ENCODE measurements at places on chromosomes 16 and 17.
A peak's percentile ranks its signal among the peaks of the same experiment; 100 is the strongest.

GRCh38 chr17:68446626-68447041, 10.7 kb downstream of the WIPI1 start:
- no peak for DNase-seq

GRCh38 chr16:72722552-72722951, 325.4 kb downstream of the ZFHX3 start:
- no peak for DNase-seq

DNA sequence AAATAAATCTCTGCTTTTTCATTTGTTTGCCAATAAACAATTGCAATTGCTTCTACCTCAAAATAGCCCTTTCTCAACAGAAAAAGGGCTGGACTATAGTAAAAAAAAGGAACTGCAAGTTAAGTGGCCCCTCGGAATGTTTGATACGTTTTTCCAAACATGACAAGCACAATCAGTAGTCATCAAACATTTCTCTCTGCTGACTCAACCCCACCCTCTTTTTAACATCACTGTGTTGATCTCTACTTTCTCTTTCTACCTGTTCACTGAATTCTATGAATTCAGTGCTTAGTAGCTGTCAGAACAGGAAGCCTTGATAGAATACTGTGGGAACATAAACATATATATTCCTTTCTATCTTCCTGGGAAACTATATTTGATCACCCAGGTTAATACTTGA, 116.5 kb upstream of the AXIN2 start:
- no peak for DNase-seq

DNA sequence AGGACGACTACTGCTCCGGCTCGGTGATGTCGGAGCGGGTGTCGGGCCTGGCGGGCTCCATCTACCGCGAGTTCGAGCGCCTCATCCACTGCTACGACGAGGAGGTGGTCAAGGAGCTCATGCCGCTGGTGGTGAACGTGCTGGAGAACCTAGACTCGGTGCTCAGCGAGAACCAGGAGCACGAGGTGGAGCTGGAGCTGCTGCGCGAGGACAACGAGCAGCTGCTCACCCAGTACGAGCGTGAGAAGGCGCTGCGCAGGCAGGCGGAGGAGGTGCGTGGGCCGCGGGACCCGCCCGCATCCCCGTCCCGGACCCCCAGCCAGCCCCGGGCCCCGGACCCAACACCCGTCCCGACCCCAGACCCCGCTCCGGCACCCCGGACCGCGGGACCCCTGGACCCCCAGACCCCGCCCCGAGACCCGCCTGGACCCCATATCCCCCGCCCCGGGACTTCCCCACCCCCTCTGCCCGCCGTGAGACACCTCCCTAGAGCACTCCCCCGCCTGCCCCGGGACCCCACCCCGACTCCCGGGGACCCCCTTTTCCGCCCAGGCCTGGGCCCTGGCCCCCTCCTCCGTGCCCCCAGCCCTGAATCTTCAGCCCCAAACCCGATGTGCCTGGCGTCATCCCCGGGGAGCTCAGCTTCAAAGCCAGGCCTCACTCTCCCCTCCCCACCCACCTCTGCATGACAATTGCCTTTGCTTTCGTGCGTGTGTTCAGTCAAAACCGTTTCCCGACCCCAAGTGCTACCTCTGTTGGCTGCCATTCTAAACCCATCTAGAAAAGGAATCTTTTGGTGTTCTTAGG, 594 bp downstream of the MAPK8IP3 start:
- peak; percentile 22 for DNase-seq

DNA sequence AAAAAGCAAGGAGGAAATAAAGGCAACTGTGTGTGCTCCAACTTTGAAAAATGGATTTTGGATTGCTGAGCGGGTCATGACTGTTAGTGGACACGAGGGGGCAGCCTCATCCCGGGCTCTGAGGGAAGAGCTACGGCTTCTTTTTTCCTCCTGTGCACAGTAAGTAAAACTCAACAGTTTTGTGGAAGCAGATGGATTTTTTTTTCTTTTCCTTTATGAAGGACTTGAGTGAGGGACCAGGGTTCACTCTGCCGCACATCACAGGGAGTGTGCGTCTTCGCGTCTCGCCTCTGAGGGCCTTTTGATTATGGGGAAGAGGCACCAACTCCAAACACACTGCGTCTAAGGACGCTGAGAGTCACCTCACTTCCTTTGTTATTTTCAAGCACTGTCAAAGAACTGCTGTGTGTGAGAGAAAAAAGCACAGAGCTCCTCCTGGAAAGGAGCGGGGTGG, 80.3 kb upstream of the GOT2 start:
- peak; percentile 5 for DNase-seq

DNA sequence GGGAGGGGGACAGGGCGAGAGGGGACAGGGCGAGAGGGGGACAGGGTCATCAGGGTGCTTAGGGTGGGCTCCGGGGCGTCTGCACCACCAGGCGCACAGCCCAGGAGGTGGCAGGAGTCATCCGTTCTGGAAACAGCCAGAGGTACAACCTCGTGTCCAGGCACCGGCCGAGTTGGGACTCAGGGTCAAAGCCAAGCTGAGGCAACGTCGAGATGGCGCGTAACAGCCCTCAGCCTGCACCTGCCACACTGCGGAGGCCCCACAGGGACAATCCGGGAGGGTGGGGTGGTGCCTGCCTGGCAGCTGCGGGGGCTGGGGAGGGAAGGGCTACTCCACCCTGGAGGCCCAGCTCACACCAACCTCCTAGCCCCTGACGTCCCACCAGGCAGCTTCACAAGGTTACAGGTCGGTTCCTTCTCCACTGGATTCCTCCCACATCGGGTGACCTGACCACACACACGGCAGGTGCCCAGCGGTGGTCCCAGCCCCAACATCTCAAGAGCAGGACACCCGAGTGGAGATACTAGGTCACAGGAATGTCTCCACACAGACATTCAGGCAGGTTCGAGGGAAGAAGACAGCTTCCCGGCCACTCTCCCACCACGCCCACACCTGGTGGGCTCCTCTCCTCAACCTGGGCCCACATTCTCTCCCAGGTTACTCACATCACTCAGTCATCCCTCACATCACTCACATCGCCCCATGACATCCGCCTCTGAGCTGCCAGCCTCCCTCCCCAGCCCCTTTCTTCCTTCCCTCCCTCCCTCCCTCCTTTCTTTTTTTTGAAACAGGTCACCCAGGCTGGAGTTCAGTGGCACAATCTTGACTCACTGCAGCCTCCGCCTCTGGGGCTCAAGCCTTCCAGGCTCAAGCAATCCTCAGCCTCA, 47.3 kb downstream of the RPH3AL start:
- DNase-seq = no peak

GRCh38 chr17:61803796-61804195, 59.5 kb downstream of the BRIP1 start:
- DNase-seq = no peak

GRCh38 chr17:56172517-56172982, 19.3 kb downstream of the ANKFN1 start:
- DNase-seq = no peak

- DNase-seq = no peak
Measured at GRCh38 chr17:81037026-81037797, 2.3 kb downstream of the BAIAP2 start.

GRCh38 chr16:24681793-24682192, 47.7 kb upstream of the TNRC6A start:
- no peak for DNase-seq

GRCh38 chr16:15988268-15989013, 39.0 kb downstream of the ABCC1 start:
- no peak for DNase-seq

DNA sequence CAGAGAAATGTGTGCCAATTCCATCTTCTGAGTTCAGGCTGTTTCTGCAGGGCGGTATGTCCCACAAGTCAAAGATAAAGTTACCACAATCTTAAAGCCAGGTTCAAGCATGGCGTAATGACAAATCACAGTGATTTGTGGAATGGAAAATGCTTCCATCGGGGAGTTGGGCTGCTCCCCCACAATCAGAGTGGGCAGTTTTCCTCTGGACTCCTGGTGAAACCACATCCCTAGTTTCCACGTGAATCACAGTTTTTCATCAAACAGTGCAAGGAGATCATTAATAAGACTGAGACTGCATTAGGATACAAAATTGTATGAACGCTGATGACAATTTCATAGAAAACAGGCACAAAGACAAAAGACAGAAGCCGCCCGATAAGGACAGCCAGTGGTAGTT, 3.6 kb downstream of the LITAF start:
- DNase-seq = no peak

- DNase-seq = peak; percentile 41
Measured at GRCh38 chr17:50346313-50347116, 589 bp downstream of the XYLT2 start.

Measured in activated T-helper 1 cell treated with anti-CD3 and anti-CD28 coated beads, Interleukin-12 subunit alpha, Interleukin-12 subunit beta, Interleukin-2, Interleukin-4 antibody, amounts not matched to agents 30 ng/mL and 10 ng/mL and 1 ng/mL, durations not matched to agents 14 hours and 24 hours and 36 hours (primary cell).